NCI-H2171 (cell line): ENCODE measurements at places on chromosomes 16 and 17.

DNA sequence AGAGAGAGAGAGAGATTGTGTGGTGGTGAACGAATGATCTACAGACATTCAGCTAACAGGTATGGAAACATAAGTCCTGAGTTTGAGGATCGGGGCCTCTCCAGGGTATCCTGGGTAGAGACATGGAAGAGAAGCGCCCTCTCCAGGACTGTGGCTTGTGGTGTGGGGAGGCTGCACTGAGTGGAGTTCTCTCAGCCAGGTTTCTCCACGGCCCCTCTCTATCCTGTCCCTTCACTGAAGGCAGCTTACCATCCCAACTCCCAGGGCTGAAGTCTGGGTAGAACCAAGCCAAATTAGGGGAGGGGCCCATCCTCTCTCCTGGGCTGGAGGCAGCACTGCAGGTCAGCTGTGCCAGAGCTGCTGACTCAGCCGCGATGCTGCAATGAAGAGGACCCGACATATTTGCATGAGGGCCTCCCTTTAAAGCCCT is 6.2 kb downstream of the C1QL1 start:
- DNase-seq, result no peak

DNA sequence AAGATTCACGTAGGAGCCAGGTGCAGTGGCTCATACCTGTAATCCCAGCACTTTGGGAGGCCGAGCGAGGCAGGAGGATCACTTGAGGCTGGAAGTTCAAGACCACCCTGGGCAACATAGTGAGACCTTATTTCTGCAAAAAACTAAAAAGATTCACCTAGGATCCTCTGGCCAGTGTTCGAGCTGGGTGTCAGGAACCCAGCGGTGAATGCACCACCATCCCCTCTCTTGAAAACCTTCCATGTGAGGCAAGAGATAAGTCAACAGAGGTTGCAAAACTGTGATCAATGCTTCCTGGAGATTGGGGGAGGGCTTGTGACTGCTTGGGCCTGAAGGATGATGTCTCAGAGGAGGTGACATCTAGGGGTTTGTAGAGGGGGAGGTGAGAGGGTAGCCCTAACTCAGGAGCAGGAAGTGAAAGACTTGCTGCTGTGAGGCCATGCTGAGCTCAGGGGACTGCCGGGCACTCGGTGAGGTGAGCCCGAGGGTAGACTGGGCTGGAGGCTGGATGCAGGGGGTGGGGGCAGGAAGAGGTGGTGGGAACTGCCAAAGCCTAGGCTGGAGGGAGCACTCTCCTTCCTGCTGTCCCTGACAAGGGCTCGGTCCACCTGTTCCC is 11.7 kb downstream of the GJD3 start:
- no peak for DNase-seq

DNA sequence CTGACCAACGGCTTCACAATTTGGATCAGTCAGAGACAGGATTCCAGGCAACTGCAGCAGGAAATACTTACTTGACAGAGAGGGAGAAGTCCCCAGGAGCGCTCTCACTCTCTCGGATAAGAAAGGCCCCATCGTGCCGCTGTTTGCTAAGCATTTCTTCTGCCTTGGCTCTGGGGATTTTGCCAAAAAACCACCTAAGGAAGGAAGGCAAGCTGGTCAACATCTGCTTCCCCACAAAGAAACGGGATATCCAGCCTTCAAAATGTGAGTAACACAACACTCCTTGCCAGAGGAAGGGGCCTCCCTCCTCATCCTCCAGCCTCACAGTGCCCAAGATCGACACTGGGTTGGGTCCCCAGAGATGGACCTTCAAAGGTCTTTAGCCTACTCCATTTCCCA is 36.6 kb upstream of the SLC25A19 start:
- peak; percentile 64 for DNase-seq

- DNase-seq, result no peak
These were observed at the start of gene SKAP1 for GRCh38 chr17:48429638-48430586. Gene SKAP1 (minus strand): TSS chr17:48430214.

DNA sequence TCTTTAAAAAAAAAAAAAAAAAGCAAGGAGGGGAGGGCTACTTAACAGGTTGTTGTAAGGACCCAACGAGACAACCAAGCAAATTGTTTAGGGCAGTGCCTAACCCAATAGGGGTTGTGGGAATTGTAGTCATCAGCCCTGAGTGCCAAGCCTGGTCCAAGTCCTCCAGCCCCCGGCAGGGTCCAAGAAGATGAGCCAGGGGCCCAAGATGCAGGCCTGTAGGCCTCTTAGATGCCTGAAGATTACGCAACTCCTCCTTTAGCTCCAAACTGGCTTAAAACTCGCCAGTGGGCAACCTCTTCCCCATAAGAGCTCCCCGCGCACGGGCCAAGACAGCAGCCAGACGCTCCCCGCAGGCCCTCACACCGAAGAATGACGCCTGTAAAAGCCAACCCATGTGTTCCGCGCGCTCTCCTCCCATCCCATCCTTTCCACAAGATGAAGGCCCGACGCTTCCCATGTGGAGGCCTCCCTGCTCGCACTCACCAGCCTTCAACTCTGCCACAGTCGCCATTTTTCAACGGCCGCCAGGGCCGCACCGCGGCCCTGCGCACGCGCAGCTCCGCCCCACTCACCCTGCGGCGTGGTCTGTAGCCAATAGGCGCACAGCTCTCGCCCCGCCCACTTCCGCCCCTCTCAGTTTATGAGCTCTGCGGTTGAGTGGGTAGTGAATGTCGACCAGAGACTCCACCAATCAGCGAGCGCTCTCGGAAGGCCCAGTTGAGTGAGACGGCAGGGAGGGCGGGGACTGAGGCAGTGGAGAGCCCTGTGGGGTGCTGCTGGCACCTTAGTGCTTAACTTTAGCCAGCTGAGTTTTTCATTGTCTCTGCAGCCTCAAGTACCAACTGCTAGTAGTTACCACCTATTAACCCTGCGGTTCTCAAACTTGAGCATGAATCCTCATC is at the start of gene CEP20:
Gene CEP20 (minus strand): TSS at position 532 of the 905 bp plus-strand sequence. CDS start 18 bp downstream, at position 514.
- DNase-seq, result peak; percentile 98

DNA sequence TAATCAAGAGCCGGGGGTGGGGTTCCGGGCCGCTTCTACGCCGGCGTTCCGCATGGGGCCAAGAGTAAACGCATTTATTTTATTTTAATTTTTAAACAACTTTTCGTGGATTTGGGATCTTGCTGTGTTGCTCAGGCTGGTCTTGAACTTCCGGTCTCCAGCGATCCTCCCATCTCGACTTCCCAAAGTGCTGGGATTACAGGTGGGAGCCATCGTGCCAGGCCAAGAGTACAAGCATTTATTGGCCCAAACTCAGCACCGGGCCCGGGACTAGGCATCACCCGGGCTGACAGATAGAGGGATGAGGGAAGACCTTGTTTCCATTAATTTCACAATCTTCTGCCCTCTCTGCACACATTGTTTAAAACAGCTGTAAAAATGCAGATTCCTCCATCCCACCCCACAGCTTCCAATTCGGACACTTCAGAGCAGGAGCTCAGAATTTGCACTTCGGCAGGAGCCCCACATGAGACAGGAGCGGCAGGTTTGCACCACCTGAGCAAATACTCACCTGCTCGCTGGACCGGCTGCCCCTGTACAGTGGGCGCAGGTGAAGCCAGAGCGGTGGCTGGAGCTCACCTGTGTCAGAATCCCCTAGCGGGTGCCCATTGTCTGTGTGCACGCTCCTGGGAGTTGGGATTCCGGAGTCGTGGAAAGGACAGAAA is 663 bp upstream of the GINS2 start:
- DNase-seq, result no peak

GRCh38 chr17:6517062-6517461 is 39.3 kb downstream of the PITPNM3 start:
- DNase-seq, result no peak

DNA sequence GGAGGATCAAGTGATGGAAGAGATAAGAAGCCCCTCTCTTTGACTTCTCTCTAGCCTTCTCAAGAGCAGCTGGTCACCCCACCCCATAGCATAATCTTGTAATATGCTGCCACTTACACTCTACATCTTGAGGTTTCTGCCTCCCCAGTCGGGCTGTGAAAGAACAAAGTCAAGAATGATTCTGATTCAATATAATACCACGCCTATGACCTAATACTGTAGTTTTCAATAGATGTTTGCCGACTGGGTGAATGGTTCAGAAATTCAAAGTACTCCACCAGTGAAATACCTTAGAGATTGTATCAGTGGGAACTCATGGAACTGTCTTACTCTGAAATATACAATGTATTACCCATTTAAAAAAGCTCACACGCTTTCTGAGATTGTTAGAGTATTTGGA is 93.0 kb upstream of the ZFHX3 start:
- no peak for DNase-seq

- DNase-seq, result no peak
These were observed 39.3 kb downstream of the ABAT start for GRCh38 chr16:8713635-8714172.

DNA sequence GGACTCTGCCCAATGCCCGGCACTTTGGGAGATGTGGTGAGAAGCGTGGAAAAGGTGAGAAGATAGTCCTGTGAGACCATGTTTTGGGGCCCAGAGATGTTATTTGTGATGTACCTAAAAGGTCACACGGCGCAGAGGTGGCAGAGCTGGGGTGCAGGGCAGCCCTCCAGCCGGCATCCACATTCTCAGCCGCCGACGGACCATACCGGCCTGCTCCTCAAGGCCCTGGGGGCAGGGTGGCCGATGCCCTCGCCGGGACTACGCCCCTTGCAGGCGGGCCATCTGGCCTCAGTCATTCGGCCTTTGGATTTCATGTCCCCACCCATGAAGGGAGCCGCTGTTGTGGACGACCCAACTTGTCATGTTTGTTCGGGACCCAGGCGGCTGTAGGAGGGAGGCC is 131.4 kb upstream of the GSE1 start:
- DNase-seq, result no peak

DNA sequence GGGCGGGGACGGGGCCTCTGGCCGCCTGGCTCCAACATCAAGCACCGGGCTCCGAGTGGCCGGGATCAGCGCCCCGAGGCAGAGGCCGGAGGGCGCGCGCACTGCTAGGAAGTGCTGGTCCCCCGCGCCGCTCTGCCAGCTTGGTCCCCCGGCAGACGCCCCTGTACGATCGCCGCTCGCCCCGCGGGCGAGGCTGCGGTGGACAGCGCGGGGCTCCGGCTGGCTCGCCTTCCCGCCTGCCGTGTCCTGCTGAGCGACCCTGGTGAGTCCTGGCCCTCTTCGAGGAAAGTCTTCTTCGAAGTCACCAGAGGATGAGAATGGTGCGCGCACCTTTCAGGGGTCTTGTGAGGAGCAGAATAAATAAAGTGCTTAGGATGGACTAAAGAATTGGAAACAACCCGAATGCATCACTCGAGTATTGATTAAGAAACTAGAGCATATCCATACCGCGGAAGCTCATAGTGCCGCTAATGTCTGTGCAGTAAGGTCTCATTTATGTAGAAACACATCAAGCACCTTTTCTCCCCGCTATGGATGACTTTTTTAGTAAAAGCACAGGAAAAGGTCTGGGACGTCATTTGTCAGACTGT is 392 bp downstream of the ZNF213 start:
- DNase-seq, result no peak

- DNase-seq, result no peak
These were observed 27.5 kb downstream of the ZFHX3 start for GRCh38 chr16:73020409-73020884.

- no peak for DNase-seq
These were observed 215.6 kb downstream of the PHKB start for GRCh38 chr16:47676635-47677177.
